ENCODE measurements at places on chromosomes 1 and 21. TPM values are rescaled to one million over a fixed set of nuclear protein-coding genes. Genes with fewer than 3 reads are reported as not detected.

The FCGR3A gene
- polyA plus RNA-seq: not detected

The INKA2 gene
- 7.2 TPM for polyA plus RNA-seq

The LCE3E gene
- polyA plus RNA-seq: not detected

The C8B gene
- polyA plus RNA-seq: not detected

The HES3 gene
- polyA plus RNA-seq: not detected

The C8A gene
- not detected for polyA plus RNA-seq

The WDTC1 gene
- polyA plus RNA-seq: 22.8 TPM

Data from cardiac muscle cell (in vitro differentiated cells and primary cell).